ENCODE measurements at places on chromosomes 3 and 15.

DNA sequence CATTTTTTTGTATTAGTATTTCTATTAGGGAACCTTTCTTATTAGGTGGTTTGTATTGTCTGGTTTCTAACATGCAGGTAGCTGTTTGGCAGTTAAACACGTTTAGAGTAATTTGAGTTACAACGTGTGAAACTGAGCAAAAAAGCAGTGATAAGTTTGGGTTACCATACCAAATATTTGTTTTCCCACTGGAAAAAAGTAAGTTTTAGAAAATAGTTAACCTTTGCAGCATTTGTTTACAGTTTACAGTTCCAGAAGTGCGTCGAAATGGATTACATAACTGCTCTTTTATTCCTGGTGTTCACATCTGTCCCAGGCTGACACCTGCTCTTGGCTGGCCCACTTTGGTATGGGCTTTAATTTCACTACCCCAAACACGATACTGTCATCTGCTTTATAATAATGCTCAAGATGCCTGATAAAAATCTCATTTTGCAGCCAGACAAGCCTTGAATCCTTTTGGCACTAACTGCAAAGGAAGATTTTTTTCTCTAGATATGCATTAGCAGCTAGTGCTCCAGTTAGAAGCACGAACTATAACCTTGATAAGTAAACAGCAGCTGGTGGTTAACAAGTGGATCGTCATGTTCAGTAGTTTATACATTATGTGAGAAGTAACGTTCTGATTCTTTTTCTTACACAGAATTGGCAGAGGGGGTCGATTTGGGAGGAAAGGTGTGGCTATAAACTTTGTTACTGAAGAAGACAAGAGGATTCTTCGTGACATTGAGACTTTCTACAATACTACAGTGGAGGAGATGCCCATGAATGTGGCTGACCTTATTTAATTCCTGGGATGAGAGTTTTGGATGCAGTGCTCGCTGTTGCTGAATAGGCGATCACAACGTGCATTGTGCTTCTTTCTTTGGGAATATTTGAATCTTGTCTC is 5.3 kb downstream of the EIF4A2 start:
- no peak for DNase-seq

- DNase-seq = no peak
Measured at GRCh38 chr3:192061426-192061825, 600.5 kb downstream of the PYDC2 start.

DNA sequence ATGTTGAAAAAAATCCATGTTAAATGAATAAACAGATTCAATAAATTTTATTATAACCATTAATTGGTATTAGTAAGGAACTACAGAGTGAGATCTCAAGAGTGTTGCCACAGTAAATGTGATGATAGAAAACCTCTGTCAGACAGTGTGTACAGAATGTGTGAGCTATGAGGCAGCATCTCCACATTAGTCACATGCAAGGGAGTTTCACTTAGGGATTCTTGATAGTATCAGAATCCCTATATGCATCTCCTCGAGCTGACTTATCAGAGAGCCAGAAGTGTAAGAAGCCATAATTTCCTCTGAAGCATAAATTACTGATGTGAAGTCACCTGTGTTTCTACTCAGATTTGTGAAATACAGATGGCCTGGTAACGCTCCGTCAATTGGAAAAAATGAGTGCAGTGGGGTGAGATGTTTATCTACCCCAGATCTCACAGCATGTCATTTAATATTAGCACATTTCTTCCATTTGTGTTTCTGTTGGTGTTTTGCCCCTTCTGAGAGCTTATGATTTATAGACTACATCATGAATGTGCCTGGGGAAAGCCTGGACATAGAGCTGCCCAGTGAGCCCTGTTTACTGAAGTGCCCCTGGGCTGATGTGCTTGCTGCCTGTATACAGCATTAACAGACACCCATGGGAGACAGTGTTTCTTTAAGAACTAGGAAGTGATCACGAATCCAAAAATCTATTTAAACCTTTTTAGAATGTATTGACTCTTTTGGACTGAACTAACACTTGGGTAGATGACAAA is 262.4 kb downstream of the CPNE4 start:
- DNase-seq = no peak

DNA sequence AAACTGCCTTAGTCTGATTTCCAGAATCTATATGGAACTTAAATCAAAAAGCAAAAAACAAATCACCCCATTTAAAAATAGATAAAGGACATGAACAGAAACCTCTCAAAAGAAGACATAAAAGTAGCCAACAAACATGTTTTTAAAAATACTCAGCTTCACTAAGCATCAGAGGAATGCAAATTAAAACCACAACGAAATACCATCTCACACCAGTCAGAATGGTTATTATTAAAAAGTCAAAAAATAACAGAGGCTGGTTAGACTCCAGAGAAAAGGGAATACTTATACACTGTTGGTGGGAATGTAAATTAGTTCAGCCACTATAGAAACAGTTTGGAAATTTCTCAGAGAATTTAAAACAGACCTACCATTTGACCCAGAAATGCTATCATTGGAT is 367.9 kb downstream of the ZIC4 start:
- DNase-seq = no peak

DNA sequence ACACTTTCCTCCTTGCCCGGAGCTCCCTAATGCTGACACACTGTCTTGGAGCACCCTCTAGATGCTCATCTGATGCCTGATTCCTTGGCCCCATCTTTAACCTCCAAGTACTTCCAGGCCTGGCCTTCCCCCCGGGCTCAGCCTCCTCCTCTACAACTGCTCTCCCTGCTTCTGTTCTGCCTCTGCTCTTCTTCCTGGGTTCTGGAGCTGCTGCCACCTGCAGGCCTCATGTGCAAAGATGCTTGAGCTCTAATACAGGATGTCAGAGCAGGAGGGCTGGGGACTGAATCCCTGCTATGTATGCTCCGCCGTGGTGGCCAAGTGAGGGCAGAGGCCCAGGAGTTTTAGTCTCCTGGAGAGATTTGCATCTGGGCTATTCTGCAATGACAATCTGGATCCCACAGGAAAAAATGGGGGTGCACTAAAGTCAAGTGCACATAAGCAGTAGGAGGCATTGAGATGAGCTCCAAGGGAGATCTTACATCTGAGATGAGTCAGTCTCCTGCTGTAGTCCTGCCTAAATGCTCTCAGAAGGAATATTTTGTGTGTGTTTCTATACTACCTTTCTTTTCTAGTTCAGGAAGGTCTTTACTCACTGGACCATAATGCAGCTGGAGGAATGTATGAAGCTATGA is 296.3 kb downstream of the UACA start:
- DNase-seq = no peak

DNA sequence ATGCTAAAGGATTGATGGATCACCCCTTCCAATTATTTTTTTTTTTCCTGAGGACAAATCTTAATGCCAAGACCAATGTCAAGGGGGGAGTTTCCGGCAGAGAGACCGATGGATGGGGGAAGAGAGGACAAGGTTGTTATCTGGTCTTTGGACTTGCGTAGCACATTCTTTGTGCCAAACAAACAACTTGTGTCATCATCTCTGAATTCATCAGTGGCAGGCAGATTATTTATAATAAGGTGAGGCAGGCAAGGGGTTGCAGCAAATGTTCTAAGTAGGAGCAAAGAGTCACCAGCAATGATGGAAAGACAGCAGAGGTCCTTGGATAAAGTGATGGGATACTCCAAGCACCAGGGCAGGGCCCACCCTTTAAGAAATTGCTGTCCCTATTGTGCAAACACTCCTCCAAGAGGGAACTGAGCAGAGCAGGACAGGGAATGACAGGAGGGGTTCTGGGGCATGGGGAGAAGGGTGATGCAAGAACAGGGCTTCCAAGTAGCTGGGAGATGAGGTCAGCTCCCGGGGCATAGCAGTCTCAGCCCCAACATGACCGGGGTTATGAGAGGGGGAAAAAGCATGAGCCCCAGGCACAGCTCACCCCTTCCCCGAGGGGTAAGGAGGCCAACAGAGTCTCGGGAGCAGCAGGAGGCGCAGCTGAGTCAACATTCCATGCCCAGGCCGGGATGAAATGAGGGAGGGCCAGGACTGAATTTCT is 57.4 kb downstream of the ANXA2 start:
- no peak for DNase-seq

GRCh38 chr3:59540696-59541095 is 490.9 kb upstream of the CFAP20DC start:
- no peak for DNase-seq

DNA sequence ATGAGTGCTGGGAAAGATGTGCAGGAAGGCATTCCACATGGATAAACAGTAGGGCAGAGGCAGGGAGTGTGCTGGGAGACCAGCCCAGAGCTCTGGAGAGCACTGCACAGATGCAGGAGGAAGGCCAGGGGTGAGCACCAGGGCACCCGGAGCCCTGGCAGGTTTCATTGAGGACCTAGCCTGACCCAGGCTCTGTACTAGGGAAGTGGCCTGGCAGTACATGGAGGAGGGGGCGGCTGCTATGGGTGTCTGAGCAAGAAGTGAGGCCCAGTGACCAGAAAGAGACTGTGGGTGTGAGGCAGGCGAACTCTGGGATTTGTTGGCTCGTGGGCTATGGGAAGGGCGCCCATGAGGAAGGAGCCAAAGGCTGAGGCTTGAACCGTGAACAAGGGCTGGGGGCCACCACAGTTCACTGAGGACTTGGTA is 139.1 kb downstream of the DNAJB8 start:
- no peak for DNase-seq

DNA sequence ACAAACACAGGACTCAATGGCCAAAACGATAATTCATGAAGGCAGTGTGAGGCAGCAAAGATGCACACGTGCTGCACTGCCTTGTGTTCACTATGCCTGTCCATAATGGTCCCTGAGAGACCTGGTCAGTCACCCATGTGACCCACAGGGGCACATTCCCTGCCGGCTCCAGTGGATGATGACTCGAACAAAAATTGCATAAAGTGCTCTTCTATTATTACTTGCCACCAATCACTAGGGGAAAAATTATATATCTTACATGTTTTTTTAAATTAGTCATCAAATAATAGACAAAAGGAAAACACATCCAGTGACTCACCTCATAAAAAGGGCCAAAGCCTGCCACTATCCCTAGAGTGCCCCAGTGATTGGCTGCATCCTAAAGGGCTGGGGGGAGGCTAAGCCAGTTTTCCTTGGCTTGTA is 47.5 kb downstream of the UBP1 start:
- DNase-seq = no peak

DNA sequence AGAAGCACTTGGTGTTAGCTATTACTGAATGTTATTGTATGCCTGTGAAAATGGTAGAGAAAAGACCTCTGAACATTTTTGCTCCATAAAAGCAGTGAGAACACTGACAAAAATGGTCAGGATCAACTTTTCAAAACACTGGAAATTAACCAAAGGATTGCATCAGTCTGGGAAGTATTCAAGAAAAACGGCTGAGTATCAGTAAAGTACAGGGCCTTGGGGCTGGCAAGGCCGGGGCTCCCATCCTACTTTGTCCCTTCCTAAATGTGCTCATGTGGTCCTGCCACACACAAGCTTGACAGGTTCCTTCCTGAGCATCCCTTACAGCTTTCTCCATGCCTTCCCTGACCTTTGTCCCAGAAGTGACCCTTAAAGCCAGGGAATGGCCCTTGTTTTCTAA is 84.0 kb downstream of the CFAP20DC start:
- no peak for DNase-seq

- no peak for DNase-seq
Measured at GRCh38 chr3:126121632-126122031, 37.7 kb upstream of the SLC41A3 start.

GRCh38 chr3:177179281-177180067 is 17.8 kb downstream of the TBL1XR1 start:
- no peak for DNase-seq
